ENCODE measurements at places on chromosomes 7 and 10.

- DNase-seq: no peak
Measured at GRCh38 chr10:49277973-49278372, 21.0 kb upstream of the C10orf71 start.

GRCh38 chr7:97005183-97006054 lies at the start of gene DLX6:
Gene DLX6, plus strand, starts transcription at chr7:97005553. Its CDS starts 425 bp downstream, at chr7:97005978.
- peak; percentile 52 for DNase-seq

GRCh38 chr7:129828989-129829736 lies 123.6 kb downstream of the UBE2H start:
- no peak for DNase-seq

DNA sequence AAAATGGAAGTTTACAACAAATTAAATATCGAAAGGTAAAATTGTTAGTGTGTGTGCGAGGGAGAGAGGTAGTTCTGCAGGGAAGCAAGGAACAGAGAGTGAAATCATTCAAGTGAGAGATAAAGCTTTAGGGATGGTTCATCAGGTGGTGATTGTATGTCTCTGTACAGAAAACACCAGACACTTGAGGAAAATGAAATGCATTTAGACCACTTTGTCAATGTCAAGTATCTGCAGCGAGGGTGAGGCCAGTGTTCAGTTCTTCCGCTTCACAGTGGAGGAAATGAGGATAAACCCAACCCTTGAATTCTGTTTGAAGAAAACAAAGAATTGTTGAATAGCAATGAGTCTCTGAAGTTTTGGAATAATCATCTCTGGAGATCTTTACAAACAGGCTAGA lies 14.4 kb upstream of the ITGB1 start:
- no peak for DNase-seq

DNA sequence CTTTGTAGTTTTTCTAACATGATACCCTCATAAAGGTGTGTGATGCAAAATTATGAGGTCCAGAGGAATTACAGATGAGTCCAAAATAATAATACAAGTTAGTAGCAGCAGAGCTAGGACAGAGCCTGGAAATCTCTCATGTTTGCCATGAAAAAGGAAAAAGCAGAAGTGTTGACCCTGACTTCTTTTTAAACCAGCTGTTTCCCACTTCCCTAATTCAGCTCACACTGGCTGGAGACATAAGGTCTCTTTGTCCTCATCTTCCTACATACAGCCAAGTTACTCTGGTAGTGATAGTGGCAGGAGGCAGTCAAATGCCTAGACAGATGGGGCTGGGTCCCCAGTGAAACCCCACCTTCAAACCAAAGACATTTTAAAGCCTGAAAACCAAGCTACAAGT lies 269.2 kb downstream of the C7orf25 start:
- no peak for DNase-seq

- DNase-seq: no peak
Measured at GRCh38 chr7:22386865-22387264, 29.9 kb upstream of the RAPGEF5 start.

- DNase-seq: peak; percentile 42
Measured at GRCh38 chr7:36227223-36227622, 74.2 kb downstream of the EEPD1 start.

DNA sequence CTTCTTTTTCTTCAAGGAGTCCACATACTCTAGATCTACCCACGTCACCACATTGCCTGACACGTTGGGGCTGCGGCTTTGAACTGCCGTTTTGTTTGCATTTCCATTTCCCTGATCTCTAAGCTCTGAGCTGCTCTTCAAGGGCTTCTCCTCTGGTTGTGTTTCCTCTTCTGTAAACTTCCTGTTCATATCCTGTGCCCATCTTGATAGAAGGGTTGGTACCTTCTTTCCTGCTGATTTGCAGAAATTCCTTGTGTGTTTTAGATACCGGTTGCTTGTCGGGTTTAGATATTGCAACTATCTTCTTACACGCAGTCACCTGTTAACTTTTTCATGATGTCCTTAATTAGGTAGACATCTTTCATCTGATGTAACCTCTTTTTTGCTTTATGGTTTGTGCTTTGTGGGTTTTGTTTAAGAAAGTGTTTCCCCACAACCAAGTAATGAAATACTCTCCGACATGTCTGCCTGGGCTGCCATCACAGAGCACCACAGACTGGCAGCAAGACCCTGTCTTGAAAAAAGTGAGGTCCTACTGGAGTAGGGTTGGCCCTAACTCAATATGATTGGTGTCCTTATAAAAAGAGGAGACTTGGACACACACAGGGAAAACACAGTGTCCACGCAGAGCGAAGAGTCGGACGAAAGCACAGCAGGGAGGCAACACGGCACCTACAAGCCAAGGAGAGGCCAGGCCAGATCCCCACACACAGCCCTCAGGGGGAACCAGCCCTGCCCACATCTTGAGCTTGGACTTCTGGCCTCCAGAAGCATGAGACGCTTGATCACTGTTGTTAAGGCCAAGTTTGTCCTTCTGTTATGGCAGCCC lies 99.1 kb upstream of the PDGFA start:
- DNase-seq: no peak

- no peak for DNase-seq
Measured at GRCh38 chr7:101795461-101795860, 22.0 kb upstream of the CUX1 start.

DNA sequence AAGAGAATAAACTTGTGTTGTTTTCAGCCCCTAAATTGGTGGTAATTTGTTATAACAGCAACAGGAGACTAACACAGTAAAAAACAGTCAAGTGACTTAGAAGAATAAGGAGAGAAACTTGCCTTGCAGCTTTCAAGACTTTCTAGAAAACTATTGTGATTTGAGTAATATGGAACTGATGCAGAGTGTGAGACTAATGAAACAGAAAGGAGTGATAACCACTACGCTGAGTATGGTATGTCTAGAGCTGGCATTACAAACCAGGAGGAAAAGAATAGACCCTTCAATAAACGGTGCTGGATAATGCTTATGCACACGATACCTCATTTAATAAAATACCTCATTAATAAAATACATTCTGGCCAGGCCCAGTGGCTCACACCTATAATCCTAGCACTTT lies 99.9 kb downstream of the CREM start:
- no peak for DNase-seq

DNA sequence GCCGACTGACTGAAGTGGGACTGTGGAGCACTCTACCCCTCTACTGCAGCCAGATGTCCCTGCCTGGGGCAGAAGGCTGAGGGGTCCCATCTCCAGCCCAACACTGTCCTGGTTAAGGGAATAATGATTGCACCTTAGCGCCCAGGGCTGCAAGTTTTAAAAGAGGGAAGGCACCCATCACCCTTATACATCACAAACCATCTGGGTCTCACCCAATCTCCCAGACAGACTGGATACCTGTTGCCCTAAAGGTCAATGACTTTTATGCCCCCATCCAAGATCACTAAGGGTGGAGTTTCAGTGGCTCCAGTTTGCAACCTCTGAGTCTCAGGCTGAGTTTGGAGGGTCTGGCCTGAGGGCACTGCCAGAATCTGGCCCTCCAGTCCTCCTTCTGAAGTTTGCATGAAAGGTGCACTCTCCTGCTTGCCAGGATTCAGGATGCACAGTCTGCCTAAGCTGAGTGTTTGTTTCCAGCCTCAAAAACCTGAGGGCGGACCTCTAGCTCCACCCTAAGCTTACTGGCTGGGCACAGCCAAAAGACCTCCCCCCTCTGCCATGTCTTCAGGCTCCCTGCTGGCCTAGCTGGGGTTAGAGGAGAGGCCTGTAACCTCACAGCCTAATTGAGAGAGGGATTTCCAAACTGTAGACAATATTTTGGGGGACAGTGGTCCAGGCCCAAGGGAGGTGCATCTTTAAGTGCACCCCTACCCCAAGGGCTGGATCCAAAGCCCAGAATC lies 2.5 kb upstream of the EMX2 start:
- DNase-seq: no peak

DNA sequence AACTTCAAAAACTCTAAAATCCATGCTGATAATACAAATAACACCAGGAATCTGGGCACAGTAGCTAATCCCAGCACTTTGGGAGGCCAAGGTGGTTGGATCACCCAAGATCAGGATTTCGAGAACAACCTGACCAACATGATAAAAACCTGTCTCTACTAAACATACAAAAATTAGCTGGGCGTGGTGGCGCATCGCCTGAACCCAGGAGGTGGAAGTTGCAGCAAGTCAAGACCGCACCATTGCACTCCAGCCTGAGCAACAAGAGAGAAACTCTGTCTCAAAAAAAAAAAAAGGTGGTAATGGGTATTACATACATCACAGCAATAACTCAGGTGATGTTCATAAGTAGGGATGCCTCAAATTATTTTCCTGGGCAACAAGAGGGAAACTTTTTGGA lies 315.0 kb upstream of the MEOX2 start:
- DNase-seq: no peak

DNA sequence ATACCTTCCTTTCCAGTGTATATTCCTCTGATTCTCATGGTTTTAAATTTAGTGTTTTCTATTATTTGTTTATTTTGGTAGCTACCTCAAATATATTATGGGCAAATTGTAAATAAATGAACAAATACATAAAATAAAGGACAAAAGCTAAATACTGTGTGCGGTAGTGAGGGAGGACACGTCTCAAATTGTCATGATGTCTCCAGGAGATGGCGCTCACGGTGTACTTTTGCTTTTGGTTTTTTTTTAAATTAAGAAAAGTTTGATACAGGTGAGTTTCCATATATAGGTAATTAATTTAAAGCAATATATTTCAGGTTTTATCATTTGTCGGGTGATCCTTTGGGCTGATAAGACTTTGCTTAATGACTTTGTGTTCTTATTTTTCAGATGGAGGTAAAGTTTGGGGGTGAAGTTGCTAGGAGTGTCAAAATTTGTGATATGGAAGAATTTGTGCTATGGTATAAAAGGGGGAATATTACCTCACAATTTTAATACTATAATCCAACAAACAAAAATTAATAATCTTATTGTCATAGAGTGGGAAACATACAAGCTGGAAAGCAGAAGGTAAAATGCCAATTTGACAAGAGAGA lies 68.4 kb upstream of the TMEM229A start:
- DNase-seq: no peak

GRCh38 chr7:115269486-115269885 lies 347.6 kb downstream of the MDFIC start:
- no peak for DNase-seq

DNA sequence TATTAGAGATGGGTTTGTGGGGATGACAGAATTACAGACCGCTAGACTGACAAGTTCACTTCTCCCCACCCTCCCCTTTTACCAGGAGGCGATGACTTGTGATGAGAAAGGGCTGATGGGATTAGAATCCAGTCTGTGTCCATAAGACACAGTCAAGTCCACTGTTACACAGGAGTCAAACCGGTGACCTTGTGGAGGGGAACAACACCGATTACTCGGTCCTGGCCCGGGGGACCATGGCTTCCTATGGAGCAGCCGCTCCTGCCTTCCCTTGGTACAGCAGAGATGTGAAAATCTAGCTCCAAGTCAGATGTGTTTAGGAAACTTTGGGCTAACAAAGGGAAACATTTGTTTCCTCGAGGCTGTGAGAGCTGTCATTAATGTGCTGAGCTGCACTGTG lies 105.5 kb downstream of the ACTR3B start:
- DNase-seq: no peak

DNA sequence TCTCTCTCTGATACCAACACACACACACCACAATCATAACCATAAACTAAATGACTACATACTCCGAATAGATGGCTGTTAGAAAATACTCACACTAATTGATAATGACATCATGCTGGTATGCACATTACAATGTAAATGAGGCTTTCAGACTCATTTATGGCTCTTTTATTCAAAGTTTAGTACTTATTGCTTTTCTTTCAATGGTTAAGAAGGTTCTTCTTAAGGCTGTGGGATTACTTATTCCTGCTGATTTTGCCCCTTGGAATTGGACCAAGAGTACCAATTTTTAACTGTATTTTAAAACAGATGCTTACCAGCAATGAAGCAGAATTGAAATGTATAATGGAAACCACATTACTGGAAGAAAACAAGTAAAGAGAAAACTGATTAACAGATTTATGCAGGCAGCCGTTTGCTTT lies 20.6 kb upstream of the CABCOCO1 start:
- DNase-seq: no peak

DNA sequence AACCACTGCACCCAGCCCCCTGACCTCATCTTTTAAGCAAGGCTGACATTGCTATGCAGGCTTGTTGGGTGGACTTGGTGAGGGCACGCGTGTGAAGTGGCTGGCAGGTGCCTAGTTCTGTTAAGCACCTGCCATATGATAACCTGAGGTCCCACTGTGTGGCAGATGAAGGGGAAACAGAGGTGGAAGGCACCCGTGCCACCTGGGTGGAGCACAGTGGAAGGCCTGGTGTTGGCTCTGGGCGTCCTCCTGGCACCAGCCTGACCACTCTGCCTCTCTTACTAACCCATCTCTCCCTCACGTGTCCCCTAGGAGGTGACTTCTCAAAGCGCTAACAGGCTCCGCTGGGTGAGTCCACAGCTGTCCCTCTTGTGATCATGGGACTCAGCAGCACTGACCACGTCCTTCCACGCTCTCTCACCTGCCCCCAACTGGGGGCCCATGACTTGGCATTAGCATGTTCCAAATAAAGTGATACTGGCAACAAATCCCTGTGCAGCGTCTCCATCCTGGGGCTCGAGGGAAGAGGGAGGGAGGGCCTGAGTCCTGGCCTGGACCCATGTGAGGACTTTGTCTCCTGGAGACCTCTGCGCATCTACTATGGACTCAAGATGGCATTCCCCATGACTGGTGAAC lies 4.6 kb upstream of the ZNF862 start:
- no peak for DNase-seq

DNA sequence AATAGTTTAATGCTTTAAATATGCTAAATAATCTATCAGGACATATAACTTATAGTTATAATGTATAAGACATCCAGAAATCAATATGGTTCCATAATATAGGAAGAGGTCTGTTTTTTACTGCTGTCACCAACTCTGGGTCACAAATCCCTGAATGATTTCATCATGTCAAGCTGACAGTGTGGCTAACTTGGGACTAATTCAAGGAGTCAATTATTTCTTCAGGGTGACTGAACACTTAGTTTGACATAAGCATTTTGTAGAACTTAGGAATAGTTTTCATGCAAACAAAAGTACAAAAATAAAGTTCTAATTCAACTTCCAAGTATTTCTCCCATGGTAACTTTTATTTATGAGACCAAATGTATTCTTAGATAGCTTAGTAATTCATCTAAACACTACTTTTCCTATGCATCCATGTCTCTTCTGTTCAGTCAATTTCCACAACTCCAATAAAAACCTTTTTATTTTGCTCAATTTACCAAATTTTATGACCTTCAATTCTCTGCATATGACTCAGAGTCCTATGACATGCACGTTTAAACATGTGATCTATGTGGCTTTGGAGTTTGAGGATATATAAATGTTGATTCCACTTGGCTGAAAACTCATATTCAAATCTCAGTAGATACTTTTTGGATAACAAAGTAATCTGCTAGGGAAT lies 40.3 kb upstream of the GNAT3 start:
- DNase-seq: no peak

Data from left ventricle myocardium superior (tissue), 1 donor.